ENCODE measurements at places on chromosomes 1 and 21. TPM values are rescaled to one million over a fixed set of nuclear protein-coding genes. Genes with fewer than 3 reads are reported as not detected.

DNA sequence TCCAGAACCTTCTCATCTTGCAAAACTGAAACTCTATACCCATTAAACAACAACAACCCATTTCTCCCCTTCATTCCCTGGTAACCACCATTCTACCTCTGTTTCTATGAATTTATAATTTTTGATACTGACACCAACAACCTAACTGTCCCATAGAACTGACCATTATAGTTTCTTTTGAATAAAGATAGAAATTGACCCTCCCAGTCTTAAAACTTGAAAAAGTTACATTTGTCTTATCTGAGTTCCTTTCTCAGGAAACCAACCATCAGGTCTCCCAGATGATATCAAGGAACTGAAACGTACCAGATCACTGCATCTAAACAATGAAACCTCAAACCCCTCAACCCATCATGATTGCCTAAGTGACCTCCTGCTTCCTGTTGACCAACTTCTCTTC is 27.1 kb downstream of the RNF115 start:
- H3K36me3 ChIP-seq = peaks cover 22% of the 10 kb centered on the region
- peaks cover 5% of the 10 kb centered on the region for H3K4me1 ChIP-seq
- H3K4me3 ChIP-seq = no peak overlapping the region
- no peak overlapping the region for H3K27ac ChIP-seq

Gene ANGEL2
- total RNA-seq = 21.2 TPM

GRCh38 chr21:36589352-36589971 is 109.5 kb upstream of the SIM2 start:
- H3K36me3 ChIP-seq = peaks cover 6% of the 10 kb centered on the region
- no peaks in the 10 kb centered on the region for H3K4me1 ChIP-seq
- H3K4me3 ChIP-seq = no peak overlapping the region
- peaks cover 18% of the 10 kb centered on the region for H3K27me3 ChIP-seq

Gene MAP3K7CL
- total RNA-seq = 12.8 TPM

- no peak overlapping the region for H3K27ac ChIP-seq
- H3K4me3 ChIP-seq = no peak overlapping the region
- no peaks in the 10 kb centered on the region for H3K36me3 ChIP-seq
- H3K4me1 ChIP-seq = peaks cover 38% of the 10 kb centered on the region
- H3K27me3 ChIP-seq = no peaks in the 10 kb centered on the region
- DNase-seq = no peak
Measured at GRCh38 chr1:115432061-115432460, 94.0 kb upstream of the NGF start.

- no peaks in the 10 kb centered on the region for H3K27me3 ChIP-seq
- H3K4me3 ChIP-seq = no peak overlapping the region
- H3K36me3 ChIP-seq = no peaks in the 10 kb centered on the region
- DNase-seq = no peak
Measured at GRCh38 chr1:240116831-240117769, 25.4 kb downstream of the FMN2 start.

- H3K4me3 ChIP-seq = no peak overlapping the region
- H3K27ac ChIP-seq = no peak overlapping the region
- H3K36me3 ChIP-seq = peaks cover 8% of the 10 kb centered on the region
- H3K4me1 ChIP-seq = peaks cover 50% of the 10 kb centered on the region
- DNase-seq = no peak
Measured at GRCh38 chr1:50420689-50421365, 2.4 kb downstream of the DMRTA2 start.

- no peak for DNase-seq
- H3K36me3 ChIP-seq = no peaks in the 10 kb centered on the region
- H3K4me1 ChIP-seq = peaks cover 8% of the 10 kb centered on the region
- H3K4me3 ChIP-seq = no peak overlapping the region
- H3K27me3 ChIP-seq = peaks cover 3% of the 10 kb centered on the region
Measured at GRCh38 chr1:226784081-226785049, 45.3 kb upstream of the ITPKB start.

DNA sequence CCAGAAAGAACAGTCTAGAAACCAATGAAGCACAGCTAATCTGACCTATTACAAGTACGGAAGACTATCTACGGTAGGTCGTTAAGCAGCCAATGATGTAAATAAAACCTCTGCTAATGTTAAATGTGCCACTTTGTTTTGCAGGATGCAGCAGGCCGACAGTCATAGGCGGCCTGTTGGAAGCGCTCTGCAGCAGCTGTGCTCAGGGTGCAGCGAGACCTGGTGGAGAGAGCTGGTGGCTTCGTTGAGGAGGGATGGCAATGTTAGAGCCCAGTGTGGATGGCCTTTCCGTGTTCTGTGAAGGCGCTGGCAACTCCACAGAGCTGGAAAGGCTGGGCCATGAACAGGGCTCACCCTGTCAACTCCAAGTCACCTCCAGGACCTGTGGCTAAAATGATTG is 87.3 kb downstream of the PCP4 start:
- H3K36me3 ChIP-seq = no peaks in the 10 kb centered on the region
- no peak overlapping the region for H3K27ac ChIP-seq
- no peaks in the 10 kb centered on the region for H3K27me3 ChIP-seq
- no peak for DNase-seq
- no peaks in the 10 kb centered on the region for H3K4me1 ChIP-seq

GRCh38 chr1:231049121-231049979 is 9.3 kb upstream of the FAM89A start:
- no peak overlapping the region for H3K27ac ChIP-seq
- H3K4me1 ChIP-seq = peaks cover 16% of the 10 kb centered on the region
- H3K4me3 ChIP-seq = no peak overlapping the region
- peaks cover 7% of the 10 kb centered on the region for H3K36me3 ChIP-seq

DNA sequence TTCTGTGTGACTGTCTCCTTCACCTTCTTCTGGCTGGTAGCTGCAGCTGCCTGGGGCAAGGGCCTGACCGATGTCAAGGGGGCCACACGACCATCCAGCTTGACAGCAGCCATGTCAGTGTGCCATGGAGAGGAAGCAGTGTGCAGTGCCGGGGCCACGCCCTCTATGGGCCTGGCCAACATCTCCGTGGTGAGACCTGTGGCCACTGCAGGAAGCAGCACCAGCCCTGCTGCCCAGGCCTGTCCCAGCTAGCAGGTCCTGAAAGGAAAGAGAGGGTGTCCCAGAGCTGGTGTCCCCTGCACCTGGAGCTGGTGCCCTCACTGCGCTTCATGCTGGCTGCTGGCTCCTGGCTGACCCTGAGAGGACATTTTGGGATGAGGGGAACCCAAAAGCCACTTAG is 5.9 kb upstream of the ATXN7L2 start:
- no peaks in the 10 kb centered on the region for H3K36me3 ChIP-seq
- no peak overlapping the region for H3K4me3 ChIP-seq
- no peak overlapping the region for H3K27ac ChIP-seq
- H3K4me1 ChIP-seq = peaks cover 1% of the 10 kb centered on the region
- H3K27me3 ChIP-seq = peaks cover 42% of the 10 kb centered on the region

- peaks cover 3% of the 10 kb centered on the region for H3K36me3 ChIP-seq
- no peak for DNase-seq
- no peak overlapping the region for H3K4me3 ChIP-seq
Measured at GRCh38 chr1:94708299-94708685, 111.9 kb upstream of the SLC44A3 start.

Gene SPRR3
- not detected for total RNA-seq

DNA sequence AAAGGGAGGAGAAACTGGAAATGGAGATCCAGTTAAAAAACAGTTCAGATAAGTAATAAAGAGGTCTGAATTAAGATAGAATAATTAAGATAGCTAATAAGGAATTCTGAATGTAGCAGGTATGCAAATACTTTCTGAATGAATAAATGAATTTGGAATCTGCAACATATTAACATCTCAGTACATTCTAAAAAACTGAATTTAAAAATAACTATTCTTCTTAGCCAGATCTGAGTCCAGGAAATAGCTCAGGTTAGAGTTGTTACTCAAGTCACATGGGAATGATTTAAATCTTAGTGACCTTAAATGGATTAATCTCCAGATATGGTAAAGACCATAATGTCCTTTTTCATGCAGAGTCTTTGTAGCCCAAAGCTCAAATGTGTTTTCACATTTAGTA is 51.2 kb downstream of the EYA3 start:
- peaks cover 17% of the 10 kb centered on the region for H3K36me3 ChIP-seq
- no peak overlapping the region for H3K4me3 ChIP-seq
- H3K27ac ChIP-seq = peak overlapping the region; percentile 74
- H3K27me3 ChIP-seq = no peaks in the 10 kb centered on the region

GRCh38 chr21:42314616-42315295 is 453 bp downstream of the TFF3 start:
- no peak overlapping the region for H3K4me3 ChIP-seq
- H3K27ac ChIP-seq = peak overlapping the region; percentile 8
- no peak for DNase-seq
- H3K27me3 ChIP-seq = no peaks in the 10 kb centered on the region

GRCh38 chr1:192131914-192132313 is 26.3 kb upstream of the RGS18 start:
- no peaks in the 10 kb centered on the region for H3K36me3 ChIP-seq
- H3K27me3 ChIP-seq = no peaks in the 10 kb centered on the region
- H3K4me3 ChIP-seq = no peak overlapping the region

Gene ASCL5
- not detected for total RNA-seq

DNA sequence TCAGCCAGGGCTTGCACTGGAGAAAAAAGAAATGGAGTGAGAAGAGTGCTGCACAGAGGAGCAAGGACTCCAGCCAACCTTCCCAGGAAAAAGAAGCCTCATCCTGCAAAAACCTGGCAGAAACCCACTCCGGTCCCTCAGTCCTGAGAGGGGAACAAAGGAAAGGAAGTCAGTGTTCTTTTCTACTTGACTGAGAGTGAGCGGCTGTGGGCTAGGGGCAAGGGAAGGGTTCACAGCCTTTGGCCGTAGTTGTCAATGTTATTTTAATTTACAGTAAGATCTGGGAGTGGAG is 8.9 kb upstream of the GOLT1A start:
- no peak overlapping the region for H3K27ac ChIP-seq
- H3K4me1 ChIP-seq = peaks cover 4% of the 10 kb centered on the region
- H3K36me3 ChIP-seq = no peaks in the 10 kb centered on the region
- peaks cover 5% of the 10 kb centered on the region for H3K27me3 ChIP-seq
- DNase-seq = no peak

Gene SPATA45
- total RNA-seq = 1.3 TPM

Gene XPR1
- 24.2 TPM for total RNA-seq

- H3K27me3 ChIP-seq = no peaks in the 10 kb centered on the region
- no peak overlapping the region for H3K27ac ChIP-seq
- no peak for DNase-seq
- peaks cover 15% of the 10 kb centered on the region for H3K4me1 ChIP-seq
Measured at GRCh38 chr1:93106226-93106625, 27.1 kb downstream of the MTF2 start.

DNA sequence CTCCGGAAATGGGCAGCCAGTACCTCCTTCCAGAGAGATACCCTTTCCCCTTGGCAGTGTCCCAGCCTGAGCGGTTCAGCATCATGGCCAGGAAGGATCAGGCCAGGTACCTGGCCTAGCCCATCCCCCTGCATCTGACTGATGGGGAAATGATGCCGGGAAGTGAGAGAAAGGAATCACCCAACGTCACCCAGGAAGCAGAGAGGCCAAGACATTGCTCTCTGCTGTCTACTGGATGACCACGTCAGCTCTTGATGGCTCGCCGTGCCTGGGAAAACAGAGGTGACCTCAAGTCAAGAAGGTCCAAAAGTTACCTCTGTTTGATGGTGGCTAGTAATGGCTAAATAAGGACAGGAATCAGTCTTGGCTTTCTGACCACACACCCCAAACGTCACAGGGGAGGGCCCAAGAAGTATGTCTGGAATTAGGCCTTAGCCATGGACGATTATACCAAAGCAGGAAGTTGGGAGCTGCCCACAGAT is 79.0 kb downstream of the MRPL37 start:
- peaks cover 9% of the 10 kb centered on the region for H3K36me3 ChIP-seq
- DNase-seq = no peak
- peaks cover 60% of the 10 kb centered on the region for H3K4me1 ChIP-seq
- H3K27ac ChIP-seq = peak overlapping the region; percentile 78

Gene MSH4
- total RNA-seq = 0.20 TPM

DNA sequence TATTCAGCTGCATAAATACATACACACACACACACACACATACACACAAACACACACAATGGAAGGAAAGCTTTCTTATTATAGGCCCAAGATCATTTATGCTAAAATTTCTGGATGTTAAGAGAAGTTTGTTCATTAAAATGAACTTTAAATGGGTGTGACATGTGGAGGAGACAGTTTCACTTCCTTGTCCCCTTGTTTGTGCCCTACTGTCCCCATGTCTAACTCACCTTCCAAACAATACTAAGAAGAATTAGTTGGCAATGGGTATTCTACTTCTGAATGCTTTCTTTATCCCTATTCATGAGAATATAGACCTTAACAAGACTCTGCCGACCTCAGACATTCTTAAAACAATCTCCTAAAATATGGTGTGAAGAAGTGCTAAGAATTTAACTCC is 63.5 kb upstream of the NRIP1 start:
- H3K36me3 ChIP-seq = no peaks in the 10 kb centered on the region
- H3K27me3 ChIP-seq = no peaks in the 10 kb centered on the region
- no peak overlapping the region for H3K4me3 ChIP-seq
- no peaks in the 10 kb centered on the region for H3K4me1 ChIP-seq

- H3K27ac ChIP-seq = no peak overlapping the region
- DNase-seq = no peak
- H3K27me3 ChIP-seq = no peaks in the 10 kb centered on the region
- H3K36me3 ChIP-seq = no peaks in the 10 kb centered on the region
Measured at GRCh38 chr1:44834328-44834727, 8.7 kb downstream of the PTCH2 start.

Gene RGS5
- total RNA-seq = 423 TPM

GRCh38 chr21:40569357-40569756 is 277.6 kb downstream of the DSCAM start:
- H3K27ac ChIP-seq = no peak overlapping the region
- H3K4me1 ChIP-seq = no peaks in the 10 kb centered on the region
- DNase-seq = no peak
- H3K27me3 ChIP-seq = no peaks in the 10 kb centered on the region
- H3K36me3 ChIP-seq = no peaks in the 10 kb centered on the region

DNA sequence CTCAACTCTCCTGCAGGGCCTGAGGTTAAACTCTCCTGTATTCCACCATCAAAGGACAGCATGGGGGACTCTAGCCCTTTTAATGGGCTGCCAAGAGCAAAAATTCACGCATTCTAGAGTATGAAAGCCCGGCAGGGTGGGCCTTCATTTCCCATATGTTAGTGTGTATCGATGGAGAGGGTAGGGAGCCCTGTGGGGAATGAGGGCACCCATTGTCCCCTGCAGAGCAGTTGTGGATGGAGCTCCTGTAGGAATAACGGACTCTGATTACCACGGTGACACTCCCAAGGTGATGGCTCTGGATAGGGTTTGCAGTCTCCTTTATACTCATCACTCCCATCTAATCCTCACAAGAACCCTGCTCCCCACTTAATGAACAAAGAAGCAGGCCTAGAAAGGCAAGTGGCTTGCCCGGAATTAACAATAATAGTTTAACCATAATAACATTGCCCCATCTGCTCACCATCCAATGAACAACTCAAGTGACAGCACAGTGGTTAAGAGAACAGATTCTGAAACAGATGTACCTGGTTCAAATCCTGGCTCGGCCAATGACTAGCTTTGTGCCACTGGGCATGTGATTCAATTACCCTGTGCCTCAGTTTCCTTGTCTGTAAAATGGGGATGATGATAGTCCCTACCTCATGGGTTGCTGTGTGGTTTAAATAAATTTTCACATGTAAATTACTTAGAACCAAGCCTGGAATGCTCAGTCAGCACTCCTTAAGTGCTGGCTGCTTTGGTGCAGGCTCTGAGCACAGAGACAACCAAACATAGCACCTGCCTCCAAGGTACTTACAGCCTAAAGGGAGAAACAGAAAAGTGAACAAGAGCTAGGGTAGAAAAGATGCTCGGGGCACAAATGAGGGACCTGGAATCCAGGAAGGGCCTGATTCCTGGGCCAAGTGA is 29.0 kb downstream of the HIVEP3 start:
- H3K4me3 ChIP-seq = no peak overlapping the region
- H3K27me3 ChIP-seq = no peaks in the 10 kb centered on the region
- H3K4me1 ChIP-seq = peaks cover 4% of the 10 kb centered on the region
- H3K36me3 ChIP-seq = no peaks in the 10 kb centered on the region
- no peak overlapping the region for H3K27ac ChIP-seq

- H3K4me1 ChIP-seq = no peaks in the 10 kb centered on the region
- H3K4me3 ChIP-seq = no peak overlapping the region
Measured at GRCh38 chr1:71068325-71069240, 12.3 kb downstream of the ZRANB2 start.

Measured in chondrocyte (in vitro differentiated cells).